SW 1271 (cell line): ENCODE measurements at places on chromosomes 3 and 15.

- DNase-seq: no peak
These were observed 293.3 kb upstream of the RGMA start for GRCh38 chr15:93382200-93382820.

- no peak for DNase-seq
These were observed 140.0 kb downstream of the SNRK start for GRCh38 chr3:43426388-43426787.

DNA sequence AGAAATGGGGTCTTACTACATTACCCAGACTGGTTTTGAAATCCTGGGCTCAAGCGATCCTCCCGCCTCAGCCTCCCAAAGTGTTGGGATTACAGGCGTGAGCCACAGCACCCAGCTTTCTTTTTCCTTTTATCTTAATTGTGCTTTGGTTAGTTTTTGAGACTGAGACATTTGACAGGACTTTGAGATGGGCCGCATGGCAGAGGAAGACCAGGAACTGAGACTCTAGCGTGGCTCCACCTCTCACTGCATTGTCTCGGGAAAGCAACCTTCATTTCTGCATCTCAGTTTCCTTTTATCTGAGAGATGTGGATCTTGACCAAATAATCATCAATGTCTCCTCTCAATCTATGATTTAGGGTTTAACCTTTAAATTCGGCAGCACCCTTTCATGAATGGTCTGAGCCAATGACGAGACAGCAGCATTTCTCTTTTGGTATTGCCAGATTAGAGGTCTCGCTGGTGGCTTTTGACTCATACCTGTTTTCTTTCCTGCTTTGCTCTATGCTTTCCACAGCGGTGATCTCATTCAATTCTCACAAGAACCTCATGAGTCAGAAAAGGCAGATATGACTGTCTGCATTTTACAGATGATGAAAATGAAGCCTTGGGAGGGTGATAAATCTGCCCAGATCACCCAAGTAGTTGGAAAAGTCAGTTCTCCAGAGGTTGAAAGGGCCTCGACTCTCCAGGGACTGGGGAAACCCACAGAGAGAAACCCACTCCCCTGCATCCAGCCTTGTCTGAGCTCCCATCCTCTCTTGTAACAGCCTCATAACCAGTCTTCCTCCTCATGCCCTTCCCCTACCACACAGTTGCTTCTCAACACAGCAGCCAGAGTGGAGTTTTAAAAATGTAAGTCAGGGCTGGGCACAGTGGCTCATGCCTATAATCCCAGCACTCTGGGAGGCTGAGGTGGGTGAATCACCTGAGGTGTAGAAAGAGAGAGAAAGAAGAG lies 84.8 kb upstream of the FOXB1 start:
- DNase-seq: no peak

DNA sequence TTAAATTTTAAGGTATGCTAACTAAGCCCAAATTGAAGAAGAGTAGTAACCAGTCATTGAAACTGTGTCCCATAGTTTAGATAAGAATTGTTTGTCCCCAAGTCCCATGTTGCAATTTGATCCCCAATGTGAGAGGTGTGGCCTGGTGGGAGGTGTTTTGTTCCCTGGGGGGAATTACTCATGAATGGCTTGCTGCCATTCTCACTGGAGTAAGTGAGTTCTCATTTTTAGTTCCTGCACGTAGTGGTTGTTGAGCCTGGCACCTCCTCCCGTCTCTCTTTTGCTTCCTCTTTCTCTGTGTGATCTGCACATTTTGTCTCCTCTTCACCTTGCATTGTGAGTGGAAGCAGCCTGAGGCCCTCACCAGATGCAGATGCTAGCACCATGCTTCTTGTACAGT lies 1271.0 kb downstream of the NSUN3 start:
- DNase-seq: no peak

GRCh38 chr15:88080616-88081015 lies 175.9 kb downstream of the NTRK3 start:
- no peak for DNase-seq

DNA sequence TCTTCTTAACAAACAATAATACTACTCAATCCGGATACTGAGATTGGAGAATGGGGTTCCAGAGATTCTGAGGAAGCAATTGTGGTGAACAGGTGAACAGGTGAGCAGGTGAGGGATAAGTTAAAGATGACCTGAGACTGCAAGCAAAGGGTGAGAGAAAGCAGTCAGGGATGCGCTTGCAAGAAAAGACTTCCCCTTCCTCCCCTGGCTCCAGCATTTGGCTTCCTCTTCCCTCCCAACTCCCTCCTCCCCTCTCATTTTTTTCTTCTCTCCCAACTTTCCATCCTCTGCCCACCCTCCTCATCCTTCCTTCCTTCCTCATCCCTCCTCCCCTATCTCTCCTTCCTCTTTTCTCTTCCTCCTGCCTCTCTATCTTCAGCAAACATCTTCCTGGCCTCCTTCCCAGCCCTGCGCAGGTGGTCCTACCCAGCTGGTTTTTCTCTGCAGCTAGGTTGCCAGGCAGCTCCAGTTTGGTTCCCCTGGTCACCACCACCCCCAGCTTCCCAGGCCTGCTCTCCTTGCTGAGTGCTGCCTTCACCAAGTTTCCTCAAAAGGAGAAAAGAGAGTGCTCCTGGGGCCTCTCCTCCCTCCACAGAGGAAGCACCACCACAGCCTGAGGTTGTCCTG lies 10.4 kb upstream of the VIPR1 start:
- no peak for DNase-seq

GRCh38 chr15:100215031-100215842 lies 126.5 kb downstream of the ADAMTS17 start:
- no peak for DNase-seq
